ENCODE measurements at places on chromosomes 4 and X.

DNA sequence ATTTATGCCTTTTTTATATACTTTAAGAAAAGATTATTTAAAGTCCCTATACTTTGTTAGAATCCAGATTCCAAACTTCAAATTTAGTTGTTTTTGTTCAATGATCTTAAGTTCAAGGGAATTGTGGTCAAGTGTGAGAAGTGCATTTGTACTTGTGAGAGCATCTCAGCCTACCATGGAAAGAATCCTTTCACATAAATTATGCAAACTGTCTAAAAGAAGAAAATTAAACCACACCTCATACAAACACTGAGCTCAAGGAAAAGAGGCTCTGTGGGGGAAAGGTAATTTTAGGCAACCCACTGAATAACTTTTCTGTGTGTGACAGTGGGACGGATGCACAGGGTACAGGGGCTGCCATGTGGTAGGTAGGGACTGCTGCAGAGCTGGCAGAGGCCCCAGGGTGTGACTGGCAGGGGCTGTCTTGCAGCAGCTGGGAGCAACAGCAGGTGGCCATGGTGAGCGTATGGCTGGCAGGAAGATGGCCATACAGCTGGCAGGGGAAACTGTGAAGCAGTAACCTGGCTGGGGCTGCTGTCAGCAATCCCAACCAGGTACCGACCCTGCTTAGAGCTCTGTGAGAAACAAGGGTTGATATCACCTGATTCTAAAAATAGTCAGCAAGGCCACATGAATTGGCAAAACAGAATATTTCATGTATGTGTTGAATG, 130.6 kb downstream of the UGT8 start:
- no peak for DNase-seq

DNA sequence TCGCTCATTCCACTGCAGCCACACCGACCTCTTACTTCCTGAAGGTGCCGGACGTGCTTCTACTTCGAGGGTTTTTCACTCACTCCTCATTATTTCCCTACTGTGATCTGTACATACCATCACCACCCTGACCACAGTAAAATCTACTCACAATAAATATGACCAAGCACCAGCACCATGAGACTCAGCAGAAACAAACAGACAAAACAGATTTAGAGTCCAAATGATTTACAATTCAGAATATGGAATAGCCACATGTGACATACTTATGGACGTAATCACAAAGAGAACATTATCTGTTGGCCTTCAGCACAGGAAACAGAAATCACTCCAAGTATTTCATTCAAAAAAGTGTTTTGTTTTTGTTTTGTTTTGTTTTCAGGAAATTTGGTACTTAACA, 16.1 kb upstream of the KLB start:
- no peak for DNase-seq

DNA sequence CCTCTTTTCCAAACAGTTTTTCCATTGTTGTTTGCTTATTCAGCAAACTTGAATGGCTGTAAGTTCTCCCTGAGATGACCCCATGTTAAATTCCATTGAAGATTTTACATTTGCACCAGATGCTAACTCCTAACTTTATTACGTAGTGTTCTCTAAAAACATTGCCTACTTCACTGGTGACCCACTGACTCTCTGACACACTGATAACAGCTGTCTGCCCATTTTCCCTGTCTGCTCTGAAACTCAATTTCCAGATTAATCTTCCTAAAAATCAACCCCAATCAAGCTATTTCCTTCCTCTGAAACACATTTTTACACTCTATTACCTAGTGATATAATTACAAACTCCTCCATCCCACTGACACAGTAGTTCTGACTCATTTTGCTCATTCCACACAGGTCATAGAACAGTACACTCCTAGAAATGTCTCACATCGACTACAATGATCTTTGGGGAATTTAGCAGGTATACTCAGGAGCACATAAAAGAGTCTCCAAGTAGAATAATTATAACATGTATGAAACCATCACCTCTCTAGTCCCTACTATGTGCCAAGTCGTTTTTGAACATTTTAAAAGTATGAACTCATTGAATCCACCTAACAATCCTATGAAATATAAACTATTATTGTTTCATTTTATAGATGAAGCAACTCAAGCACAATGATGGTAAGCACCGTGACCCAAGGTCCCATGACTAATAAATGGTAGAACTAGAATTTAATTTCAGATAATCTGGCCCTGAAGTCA, 210.9 kb downstream of the SLIT2 start:
- DNase-seq, result no peak

DNA sequence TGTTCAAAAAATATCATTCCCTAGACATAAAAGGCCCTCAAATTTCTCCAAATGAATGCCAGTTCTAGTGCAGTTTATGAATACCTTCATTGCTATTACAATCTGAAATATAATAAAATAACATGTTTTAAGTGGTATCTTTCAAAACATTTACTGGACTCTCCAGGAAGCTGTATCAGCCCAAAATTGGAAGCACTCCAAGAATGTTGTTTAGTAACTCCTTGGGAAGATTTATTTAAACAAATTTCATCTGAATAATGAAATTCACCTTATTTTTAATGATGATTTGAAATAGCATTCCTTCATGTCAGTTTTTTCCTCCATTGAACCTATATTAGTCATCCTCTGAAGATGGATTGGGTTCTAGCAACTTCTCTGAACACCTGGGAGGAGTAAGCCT, 217.2 kb upstream of the PCDH18 start:
- DNase-seq, result no peak

GRCh38 chr4:88130544-88131305, 27.7 kb downstream of the ABCG2 start:
- DNase-seq, result no peak

DNA sequence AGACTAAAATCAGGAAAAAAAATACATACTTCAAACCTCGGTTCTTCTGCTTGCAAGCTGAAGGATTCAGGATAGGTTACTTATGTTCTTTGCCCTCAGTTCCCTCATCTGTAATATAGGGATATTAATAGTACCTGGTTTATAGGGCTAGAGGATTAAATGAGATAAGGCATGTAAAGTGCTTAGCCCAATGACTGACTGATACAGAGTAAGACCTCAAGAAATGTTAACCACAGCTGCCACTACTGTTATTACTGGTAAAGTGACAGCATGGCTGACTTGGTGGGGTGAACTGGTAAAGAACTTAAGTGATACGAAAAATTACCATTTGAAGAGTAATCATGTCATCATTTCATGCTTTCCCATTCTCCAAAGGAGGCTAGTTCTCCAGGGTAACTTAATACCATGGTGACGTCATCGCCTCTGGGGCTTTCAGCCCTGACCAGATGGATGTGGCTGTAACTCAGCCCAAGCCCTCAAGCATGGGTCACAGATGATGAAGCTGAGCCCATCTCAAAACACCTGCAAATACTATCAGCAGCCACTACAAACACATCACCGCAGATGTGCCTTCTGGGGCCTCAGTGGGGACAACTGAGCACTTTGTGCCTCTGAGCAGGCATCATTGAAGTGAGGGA, 44.5 kb upstream of the SCML1 start:
- no peak for DNase-seq

GRCh38 chrX:133609166-133609565, 193.9 kb upstream of the GPC4 start:
- no peak for DNase-seq

- DNase-seq, result no peak
These were observed 482 bp upstream of the SHOX start for GRCh38 chrX:630007-630611.

GRCh38 chr4:182555997-182556418, 312.8 kb downstream of the TENM3 start:
- no peak for DNase-seq

DNA sequence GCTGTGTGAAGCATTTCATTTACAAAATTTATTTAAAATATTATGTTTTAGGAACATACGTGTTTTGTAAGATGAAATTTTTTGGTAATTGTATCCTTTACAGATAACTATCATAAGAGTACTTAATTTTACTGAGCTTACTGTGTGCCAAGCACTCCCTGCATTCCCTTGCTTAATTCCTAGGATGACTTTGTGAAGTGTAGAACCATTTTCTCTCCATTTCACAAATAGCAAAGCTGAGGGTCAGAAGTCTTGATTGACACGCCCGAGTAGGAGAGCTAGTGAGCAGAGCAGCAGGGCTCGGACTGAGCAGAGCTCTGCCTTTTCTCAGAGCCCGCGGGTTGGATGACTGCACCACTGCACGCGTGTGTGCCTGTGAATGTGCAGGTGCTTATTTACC, 30.6 kb downstream of the PIGG start:
- no peak for DNase-seq

GRCh38 chrX:54427837-54428424, 12.3 kb upstream of the TSR2 start:
- DNase-seq, result no peak

GRCh38 chr4:129218897-129219296, 122.9 kb downstream of the C4orf33 start:
- DNase-seq, result no peak

GRCh38 chr4:136709897-136710296, 822.4 kb downstream of the PCDH18 start:
- no peak for DNase-seq

DNA sequence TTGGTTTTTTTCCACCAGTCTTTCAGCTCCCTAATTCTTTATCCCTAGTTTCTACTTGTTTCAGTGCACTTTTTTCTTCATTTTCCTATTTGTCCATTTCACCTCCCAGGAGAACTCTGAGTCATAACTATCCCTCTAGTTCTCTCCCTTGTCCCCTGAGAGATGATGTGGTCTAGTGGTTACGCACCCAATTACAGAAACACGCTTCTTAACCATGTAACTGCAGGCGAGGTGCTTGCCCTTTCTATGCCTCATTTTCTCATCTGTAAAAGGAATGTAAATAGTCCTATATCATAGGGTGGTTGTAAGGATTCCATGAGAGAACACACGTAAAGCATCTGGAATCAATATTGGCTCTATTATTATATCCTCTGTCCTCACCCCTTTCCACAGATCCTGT, 8.8 kb upstream of the GRPR start:
- DNase-seq, result no peak

GRCh38 chr4:20621476-20621875, 78.8 kb upstream of the PACRGL start:
- DNase-seq, result no peak

GRCh38 chr4:159383562-159383931, 280.7 kb downstream of the RAPGEF2 start:
- DNase-seq, result no peak

DNA sequence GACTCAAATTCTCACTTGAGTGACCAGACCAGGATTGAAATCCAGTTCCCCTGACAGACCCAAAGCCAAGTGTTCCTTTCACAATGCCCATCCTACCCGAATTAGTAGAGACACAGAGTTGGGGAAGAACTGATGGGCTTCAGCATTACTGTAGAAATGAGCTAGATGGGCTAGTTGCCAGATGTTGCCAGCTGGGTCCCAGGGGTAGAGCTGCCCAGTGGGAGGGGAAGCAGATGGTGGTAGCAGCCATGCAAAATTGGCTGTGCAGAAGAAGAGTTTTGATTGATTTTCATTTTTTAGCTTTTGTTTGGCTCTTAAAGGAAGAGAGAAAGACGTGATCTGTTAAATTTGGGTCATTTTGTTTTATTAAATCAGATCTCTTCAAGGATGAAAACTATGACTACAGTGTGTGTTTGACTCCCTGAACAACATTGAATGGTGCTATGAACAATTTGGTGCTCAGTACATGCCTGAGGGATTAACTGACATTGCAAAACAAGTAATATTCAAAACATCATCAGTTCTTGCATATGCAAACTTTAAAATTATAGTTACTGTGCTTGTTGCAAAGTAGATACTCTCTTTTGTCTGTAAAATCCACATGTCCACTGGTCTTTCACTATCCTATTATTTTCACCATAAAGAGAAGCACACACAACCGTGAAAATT, 86.0 kb downstream of the PARM1 start:
- no peak for DNase-seq

DNA sequence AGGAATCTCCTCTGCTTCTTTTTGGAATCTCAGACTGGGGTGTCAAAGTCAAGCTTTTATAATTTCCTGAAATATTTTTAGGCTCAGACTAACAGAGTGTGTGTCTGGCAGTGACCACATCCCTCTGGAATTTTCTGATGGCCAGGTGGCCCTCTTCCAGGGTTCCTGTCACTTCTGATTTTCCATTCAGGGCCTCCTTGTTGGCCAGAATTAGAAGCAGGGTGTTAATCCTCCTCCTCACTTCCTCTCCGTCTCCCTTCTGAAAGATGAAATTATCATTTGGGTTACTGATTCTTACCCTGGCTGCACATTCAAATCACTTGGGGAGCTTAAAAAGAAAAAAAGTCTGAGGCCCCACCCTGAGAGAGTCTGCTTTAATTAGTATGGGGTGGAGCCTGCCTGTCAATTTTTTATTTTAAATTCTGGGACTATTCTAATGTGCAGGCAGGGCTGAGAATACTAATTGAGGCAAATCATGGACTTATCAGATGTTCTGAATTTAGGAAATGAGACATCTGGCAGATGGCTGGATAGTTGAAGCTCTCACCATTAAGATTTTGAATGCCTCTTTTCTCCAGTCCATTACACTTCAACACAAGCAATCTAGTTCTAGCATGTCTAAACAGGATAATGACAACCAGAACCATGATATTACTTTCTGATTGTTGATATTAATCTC, 43.2 kb downstream of the HAND2 start:
- DNase-seq, result no peak

DNA sequence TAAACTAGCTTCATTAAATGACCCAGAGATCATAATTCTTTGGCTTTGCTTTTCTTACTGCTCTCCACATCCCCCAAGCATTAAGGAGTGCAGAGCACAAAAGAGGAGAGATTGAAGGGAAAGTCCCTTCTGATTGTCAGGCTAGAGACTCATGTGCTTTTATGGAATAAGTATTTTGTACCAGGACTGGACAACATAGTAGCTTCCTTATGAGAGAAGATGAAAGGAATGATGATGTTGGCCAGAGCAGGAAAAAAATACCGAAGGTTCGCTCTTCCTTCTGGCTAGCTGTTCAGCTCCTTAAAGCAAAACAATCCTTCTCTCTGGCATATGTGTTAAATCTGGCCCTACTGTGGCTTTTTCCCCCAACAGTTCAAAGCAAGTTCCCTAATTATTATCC, 53.1 kb downstream of the HOPX start:
- no peak for DNase-seq

DNA sequence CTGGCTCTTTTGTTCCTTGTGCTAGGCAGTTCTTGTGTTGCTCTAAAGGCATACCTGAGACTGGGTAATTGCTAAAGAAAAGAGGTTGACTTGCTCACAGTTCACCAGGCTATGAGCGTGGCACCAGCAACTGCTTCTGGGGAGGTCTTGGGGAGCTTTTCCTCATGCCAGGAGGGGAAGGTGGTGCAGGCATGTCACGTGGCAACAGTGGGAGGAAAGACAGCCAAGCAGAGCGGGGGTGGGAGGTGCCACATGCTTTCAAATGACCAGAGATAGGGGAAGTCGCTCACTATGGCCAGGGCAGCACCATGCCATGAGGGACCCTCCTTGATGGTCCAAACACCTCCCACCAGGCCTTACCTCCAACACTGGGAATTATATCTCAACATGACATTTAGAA, 4.7 kb downstream of the MAGEB17 start:
- no peak for DNase-seq

DNA sequence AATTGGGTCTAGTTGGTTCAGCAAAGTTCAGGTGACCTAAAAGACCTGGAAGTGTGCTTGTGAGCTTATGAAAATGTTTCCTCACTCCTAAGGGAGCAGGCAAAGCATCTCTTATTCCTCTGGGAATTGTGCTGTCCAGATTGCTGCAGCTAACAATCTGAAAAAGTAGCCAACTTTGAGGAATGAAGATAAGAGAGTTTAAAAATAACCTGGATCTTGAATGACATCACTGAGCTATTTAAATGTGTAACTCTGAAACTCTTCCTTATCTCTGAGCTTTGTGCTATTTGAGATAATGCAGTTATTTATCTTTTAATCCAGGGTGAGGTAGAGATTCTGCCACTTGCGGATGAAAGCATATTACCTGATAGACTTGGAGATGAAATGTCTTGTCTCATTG, 384.8 kb downstream of the PPP4R3C start:
- no peak for DNase-seq

GRCh38 chr4:31026256-31026655, 306.1 kb downstream of the PCDH7 start:
- no peak for DNase-seq
